ENCODE measurements at places on chromosomes 2 and 18.

GRCh38 chr2:129885735-129886134 is 93.7 kb upstream of the RAB6C start:
- peak; percentile 43 for DNase-seq

- DNase-seq: peak; percentile 81
These were observed 22.7 kb upstream of the PDIA6 start for GRCh38 chr2:10835052-10835970.

- DNase-seq: no peak
These were observed 246.1 kb downstream of the FSIP2 start for GRCh38 chr2:185984670-185985069.

DNA sequence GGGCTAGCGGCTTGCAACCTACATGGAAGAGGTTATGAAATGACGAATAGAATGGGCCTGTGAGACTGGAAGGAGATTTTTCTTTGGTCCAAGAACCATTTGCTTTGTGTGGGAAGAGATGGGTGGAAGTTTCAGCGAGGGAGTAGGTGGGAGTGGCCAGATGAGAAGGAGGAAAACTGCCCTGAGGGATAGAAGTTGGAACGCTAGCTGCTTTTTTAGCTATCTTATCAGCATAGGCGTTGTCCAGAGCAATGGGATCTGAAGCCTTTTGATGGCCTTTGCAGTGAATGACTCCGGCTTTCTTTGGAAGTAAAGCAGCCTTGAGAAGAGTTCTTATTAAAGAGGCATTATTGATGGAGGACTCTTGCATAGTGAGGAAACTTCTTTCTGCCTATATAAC is 52.4 kb downstream of the SPTBN1 start:
- no peak for DNase-seq

Data from GM13977 (cell line).